ENCODE measurements at places on chromosomes 6 and 20.

DNA sequence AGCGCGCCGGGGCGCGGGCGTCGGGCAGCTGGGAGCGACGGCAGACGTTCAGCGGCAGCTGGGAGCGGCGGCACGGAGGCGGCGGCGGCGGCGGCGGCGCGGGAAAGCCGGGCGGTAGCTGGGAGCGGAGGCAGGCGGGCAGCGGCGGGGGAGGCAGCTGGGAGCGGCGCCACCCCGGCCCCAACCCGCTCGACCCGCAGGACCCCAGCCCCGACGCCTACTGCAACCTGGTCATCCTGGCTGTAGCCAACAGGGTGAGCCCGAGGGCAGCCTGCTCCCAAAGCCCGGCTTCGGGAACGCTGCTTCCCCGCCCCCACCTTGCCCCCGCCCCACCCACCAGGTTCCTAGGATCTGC, 8.9 kb downstream of the CCM2L start:
- DNase-seq = peak; percentile 27

GRCh38 chr20:44273231-44274215, 26.4 kb downstream of the GDAP1L1 start:
- no peak for DNase-seq

DNA sequence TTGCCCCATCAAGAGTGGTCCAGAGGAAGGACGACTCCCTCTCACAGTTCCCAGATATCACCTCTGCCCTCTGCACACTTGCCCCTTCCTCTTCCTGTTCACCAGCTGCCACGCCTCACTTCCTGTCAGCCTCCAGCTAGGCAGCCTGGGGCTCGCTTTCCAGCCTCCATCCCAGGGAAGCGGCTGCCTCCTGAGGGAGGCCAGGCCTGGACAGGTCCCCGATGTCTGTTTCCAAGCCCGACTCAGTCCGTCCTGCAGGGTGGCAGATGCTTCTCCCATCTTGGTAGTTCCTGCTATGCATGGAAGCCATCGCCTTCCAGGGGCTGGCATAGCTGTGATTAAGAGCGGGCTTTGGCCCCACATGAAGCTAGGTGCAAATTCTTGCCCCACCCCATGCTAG, 233.5 kb upstream of the PMEPA1 start:
- DNase-seq = no peak

GRCh38 chr6:43428874-43429273, 1.5 kb downstream of the ABCC10 start:
- no peak for DNase-seq

- DNase-seq = no peak
These were observed 74.4 kb downstream of the NFATC2 start for GRCh38 chr20:51467956-51468626.

DNA sequence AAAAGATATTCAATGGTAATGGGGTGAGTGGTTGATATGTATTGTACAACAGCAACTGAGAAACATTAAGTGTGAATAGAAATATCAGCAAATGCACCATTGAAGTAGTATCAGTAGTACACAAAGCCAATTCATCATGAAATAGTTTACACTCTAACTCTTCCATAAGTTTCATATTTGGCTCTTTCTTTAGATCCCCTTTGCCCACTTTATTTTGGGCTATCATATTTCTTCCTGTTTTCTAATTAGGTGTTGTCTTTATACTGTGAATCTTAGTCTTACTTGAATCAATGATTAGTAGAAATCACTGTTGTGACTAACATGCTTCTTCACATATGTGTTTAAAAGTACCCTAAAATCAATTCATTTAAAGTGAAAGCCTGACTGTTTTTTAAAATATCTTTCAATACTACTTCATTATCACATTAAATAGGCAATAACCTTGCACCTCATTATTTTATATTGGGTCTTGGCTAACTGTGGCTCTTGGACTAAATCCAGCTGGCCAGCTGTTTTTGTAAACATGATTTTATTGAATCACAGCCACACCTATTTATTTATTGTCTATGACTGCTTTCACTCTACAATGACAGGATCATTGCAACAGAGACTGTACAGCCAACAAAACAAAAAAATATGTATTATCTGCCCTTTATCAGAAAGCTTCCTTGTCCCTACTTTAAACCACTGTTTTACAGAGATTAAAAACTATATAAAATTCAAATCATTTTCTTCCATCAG, 38.9 kb downstream of the EYS start:
- no peak for DNase-seq

Measured in iPS DF 6.9 (cell line).